ENCODE measurements at places on chromosomes 6 and 20. TPM values are rescaled to one million over a fixed set of nuclear protein-coding genes. Genes with fewer than 3 reads are reported as not detected.

Gene BTNL2
- total RNA-seq: not detected

Gene ERVFRD-1
- 0.09 TPM for total RNA-seq

Gene GRM1
- total RNA-seq: 0.52 TPM

Gene PDE10A
- total RNA-seq: 7.1 TPM

Gene C20orf144
- not detected for total RNA-seq

Gene SLC17A3
- not detected for total RNA-seq

Gene SPATA25
- total RNA-seq: 2.2 TPM

Gene TREML4
- not detected for total RNA-seq
